DMS 273 treated with DMSO at 0.1 percent for 48 hours (cell line): ENCODE measurements at places on chromosomes 12 and 14.

DNA sequence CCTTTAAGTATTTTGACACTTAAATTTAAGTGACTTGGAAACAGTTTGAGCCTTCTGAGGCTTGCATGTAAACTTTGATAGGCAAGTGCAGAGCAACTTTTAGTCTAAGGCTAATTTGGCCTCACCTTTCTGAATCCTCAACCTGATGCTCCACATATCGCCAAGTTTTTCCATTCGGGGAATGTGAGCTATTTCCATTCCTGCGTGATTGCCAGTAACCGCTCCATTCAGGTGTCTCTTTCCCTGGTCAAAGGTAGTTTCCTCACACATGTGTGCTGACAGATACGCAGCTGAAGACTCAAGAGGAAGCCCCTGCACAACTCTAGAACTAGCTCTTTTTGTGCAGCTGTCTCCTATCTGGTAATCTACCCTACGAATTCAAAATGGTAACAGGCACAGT lies 25.4 kb upstream of the FUT8 start:
- no peak for DNase-seq

DNA sequence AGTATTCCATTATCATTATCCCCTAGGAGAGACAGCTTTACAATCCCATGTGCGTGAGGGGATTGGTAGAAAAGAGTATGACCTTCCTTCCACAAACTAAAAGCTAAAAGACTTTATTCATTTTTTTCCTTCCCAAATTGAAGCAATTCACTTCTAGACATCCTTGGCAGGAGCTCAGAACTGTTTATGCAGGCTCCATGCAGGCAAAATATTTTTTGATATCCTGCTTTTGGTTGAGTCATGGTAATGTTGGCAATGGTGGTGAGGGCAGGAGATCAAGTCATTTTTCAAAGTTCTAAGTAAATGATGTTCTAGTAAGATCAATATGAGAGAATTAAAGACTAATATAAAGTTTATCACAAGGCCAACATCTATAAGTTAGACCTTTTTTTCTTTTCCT lies 1.3 kb upstream of the PLEKHG7 start:
- no peak for DNase-seq

- no peak for DNase-seq
Measured at GRCh38 chr14:77195766-77196165, 14.2 kb downstream of the TMEM63C start.

DNA sequence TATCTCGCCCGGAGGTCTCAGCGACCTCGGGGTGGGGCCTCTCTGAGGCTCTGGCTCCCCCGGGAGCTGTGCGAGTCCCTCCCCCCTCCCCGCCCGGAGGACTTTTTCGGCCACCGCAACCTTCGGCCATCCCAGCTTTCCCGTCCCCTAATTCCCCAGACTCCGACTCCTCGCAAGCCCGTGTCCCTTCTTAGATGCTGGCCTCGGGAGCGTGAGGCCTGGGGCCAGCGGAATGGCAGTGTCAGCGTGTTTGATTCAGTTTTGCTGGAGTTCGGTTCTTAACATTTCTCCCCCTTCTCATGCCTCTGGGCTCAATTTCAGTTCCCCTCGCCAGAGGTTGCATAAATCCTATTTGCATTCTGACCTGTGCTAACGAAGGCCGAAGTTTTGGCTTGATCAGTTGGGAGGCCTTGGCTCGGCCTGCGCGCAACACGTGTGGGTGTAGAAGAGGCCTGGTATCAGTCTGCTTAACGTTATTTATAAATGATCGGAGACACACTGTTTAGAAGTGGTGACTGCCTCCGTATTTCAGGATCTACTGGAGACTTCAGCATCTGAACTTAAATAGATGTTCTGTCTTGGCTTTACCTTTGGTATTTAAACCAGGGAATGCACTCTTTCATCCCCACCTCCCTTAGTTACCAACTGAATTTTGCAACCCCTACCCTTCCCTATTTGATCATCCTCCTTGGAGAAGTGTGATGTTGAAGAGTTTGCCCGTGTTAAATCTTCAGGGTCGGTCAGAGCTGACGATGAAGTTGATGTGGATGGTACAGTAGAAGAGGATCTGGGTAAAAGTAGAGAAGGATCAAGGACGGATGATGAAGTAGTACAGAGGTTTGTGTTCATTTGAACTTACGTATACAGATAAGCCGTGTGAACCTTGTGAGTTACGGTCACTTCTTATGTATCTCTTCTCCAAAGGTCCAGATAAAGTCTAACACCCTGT lies 851 bp downstream of the HSP90B1 start:
- no peak for DNase-seq

DNA sequence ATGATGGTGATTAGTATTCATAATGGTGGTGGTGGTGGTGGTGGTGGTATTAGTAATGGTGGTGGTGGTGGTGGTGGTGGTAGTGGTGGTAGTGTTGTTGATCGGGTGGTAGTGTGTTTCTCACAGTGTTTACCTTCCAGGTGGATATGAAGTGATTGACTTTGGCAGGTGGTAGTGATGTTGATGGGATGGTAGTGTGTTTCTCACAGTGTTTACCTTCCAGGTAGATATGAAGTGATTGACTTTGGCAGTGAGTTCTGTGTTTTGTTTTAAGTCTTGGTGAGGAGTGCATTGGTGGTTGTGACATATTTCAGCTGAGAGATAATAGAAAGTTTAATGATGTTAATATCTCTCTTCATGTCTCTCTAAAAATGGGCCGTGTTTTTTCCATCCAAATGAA lies 189.4 kb downstream of the TMTC2 start:
- no peak for DNase-seq

DNA sequence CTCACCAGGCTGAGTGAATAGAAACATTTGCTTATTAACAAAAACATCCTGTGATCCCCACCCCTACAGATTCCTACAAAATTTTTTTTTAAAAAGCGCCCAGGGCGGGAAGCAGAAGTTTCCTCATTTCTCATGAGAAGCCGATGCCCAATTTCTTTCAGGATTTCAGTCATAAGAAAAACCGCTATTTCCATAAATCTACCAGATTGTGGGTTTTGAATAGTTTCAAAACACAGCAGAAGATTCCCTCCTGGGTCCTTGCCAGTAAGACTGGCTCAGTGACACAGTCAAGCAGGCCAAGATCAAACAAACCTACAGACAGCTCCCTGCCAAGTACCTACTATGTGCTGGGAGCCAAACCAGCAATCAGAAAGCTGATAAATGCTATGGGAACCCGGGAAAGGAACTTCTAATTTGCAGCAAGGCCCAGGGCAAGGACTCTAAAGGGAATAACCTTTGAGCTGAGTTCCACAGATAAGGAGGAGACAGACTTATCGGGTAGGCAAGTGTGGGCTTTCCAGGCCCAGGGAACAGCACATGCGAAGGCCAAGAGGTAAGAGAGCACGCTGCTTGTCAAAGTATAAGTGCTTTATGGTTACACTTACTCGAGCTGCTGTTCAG lies 68.7 kb downstream of the CCDC88C start:
- DNase-seq = no peak

DNA sequence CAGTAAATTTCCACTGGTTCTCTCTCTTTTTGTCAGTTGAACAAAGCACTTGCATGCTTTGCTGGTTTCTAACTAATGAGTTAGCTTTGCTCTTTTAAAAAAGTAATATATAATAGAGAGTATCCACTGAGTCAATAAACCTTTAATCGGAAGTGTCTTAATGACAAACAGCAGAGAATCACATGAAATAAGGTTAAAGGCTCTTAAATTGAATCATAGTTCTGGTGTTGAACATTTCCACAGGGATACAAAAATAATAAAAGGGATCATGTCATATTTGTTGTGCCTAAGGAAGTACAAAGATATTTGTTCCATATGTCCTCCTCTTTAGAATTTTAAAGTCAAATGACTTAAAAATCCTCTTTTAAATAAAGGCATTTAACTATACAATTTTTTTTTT lies 362.6 kb downstream of the LRIG3 start:
- no peak for DNase-seq

DNA sequence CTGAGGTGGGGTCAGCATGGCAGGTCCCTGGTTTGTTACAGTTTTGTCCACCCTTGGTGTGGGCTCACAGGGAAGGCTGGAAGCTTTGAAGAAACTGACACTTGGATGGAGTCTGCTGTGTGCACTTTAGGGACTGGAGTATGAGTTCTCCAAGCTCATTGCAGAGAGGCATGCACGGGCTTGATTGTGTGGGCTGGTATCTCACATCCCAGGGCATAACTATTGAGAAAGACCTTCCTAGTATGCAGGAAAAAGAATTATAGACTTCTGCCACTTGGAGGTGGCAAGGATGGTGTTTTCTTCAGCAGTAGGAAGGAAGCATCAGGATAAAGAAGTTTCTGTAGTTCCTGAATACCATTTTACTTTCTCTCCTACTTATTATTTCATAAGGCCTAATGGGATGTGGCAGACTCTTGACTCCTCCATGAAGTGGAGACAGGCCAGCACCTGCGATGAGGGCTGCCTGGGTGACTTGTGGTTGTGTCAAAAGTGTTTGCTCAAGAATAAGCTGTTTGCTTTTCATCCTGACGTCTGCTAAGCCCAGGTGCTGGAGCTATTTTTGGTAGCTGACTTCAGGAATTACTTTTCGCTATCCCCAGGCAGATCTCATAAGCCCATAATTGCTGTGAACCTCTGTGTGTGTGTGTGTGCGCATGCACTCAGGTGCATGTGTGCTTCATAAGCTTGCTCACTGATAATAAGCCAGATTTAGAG lies 125.8 kb downstream of the KTN1 start:
- DNase-seq = no peak

GRCh38 chr12:39846971-39847650 lies 227.5 kb upstream of the ABCD2 start:
- no peak for DNase-seq

- no peak for DNase-seq
Measured at GRCh38 chr12:19018302-19018970, 111.1 kb upstream of the PLEKHA5 start.

DNA sequence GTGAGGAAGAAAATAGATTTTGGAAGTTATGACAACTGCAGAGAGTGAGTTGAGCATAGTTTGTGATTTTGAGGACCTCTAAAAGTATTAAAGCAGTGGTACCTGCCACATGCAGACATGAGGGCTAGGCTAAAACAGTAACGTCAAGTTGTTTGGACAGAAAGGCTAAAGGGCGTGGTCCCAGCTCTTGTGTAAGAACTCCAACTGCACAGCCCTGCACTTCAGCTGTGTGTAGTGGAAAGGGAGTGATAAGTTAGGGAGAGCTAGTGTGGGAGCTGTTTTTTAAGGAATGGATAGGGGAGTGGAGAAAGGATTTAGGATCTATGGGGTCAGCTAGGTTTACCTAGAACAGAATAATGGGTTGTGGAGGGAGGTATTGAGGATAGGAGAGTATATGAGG lies 39.5 kb downstream of the TESPA1 start:
- DNase-seq = no peak

GRCh38 chr12:77324763-77325468 lies 259.5 kb upstream of the E2F7 start:
- no peak for DNase-seq

GRCh38 chr14:50051106-50051505 lies 65.3 kb downstream of the VCPKMT start:
- no peak for DNase-seq

DNA sequence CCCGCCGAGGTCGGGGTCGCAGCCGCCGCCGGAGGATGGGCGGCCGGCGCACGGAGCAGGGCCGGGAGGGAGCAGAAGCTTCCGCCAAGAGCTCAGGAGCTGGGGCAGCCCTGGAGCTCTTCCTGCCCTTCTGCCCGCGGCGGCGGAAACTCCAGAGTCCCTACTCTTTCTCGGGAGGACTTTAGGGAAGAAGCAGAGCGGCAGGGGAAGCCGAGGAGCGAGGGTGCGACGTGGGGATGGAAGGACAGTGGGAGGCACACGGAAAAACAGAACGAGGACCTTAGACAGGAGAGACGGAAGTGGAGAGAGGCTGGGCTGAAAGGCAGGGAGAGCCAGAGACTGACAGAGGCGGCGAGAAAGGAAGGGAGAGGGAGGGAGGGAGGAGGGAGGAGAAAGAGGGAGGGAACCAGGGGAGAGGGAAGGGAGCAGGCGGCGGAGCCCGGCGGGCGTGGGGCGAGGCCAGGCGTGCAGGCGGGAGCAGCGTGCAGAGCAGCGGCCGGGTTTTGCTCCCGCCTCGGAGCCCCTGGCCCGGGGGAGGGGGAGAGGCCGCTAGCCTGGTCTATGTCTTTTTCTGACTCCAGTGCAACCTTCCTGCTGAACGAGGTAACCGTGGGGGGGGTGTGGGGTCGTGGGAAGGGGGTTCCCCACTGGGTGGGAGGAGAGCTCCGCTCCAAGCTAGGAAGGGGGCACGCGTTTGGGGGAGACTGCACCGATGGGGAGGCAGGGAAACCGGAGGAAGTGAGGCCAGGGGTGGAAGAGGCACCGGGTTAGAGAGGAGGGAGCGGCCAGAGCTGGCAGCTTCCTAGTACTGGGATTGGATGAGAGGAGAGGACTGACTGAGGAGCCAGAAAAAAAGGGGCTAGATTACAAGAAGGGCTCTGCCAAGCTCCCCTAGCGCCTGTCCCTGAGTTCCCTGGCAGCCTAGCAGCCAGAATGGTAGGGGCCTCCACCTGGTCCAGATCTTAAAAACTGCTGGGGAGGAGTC lies 2.9 kb upstream of the CACNB3 start:
- DNase-seq = peak; percentile 31

- DNase-seq = no peak
Measured at GRCh38 chr12:12185414-12185813, 81.4 kb downstream of the LRP6 start.

GRCh38 chr14:104940526-104941150 lies 16.0 kb downstream of the PLD4 start:
- no peak for DNase-seq

- no peak for DNase-seq
Measured at GRCh38 chr12:111304642-111305071, 64.2 kb downstream of the PHETA1 start.

GRCh38 chr12:19485240-19485639 lies 45.9 kb downstream of the AEBP2 start:
- no peak for DNase-seq

DNA sequence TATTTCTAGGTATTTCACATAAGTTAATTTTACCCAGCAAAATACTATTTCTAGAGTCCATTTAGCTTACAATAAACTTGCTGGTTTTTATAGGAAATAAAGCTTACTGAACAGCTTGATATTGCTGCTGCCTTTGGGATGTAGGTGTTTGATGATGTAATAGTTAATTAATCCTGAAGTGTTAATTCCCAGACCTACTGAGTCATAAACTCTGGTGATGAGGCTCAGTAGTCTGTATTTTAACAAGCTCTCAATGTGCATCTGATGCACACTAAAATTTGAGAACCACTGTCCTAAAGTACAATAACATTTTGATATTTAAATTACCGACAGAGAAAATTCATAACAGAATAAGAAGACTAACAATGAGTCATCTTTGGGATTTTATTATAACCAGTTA lies 168.4 kb downstream of the FUT8 start:
- DNase-seq = no peak
